Left forelimb (tissue), 1 donor: ENCODE measurements at places on chromosomes 2 and 18.

DNA sequence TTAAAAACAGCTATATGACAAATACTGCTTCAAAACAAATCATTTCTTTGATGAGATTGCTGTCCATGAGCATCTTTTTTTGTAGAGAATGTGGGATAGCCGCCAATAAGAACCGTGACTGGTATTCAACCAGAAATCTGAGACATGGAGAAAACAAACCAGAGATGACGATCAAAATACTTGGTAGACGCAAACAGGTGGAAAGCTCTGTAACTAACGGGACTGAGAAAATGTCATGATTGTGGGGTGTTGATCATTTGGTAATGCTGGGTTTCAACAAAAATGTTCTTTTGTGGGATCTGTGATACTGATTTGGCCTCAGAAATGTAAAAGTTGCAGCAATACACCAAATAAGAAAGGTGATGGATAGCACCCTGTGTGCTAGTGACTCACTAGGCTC, 364.8 kb downstream of the NYAP2 start:
- no peak for DNase-seq

- no peak for DNase-seq
These were observed 50.0 kb downstream of the NRP2 start for GRCh38 chr2:205732314-205732713.

DNA sequence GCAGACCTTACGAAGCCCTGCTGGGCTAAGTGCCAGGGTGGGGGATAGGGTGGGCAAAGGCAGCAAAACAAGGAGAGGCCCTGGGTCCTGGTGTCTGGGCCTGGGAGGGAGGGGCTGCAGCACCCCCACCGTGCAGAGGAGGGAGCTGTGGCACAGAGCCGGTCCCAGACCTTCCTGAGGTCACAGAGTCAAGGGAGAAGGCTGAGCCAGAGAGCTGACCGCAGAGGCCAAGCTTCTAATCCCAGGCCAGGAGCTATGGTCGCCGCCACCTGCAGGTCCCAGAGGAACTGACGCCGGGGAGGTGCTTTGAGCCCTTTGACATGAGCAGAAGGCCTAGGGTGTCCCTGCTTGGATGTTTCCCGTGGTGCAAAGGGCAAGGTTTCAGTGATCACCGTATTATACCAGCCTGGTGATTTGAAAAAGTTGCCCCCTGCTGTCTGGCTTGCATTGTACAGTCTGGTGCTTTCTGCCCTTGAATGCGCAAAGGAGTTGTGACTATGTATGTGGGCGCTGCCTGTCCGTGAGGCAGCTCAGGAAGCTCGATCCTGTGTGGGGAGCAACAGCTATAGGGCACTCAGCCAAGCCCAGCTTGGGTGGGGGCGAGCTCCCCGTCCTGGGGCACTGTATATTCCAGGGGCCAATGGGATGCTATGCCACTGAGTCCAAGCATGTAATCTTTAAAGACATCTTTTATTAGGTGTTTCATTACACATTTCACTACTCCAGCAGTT, 44.3 kb downstream of the EDAR start:
- DNase-seq, result no peak

DNA sequence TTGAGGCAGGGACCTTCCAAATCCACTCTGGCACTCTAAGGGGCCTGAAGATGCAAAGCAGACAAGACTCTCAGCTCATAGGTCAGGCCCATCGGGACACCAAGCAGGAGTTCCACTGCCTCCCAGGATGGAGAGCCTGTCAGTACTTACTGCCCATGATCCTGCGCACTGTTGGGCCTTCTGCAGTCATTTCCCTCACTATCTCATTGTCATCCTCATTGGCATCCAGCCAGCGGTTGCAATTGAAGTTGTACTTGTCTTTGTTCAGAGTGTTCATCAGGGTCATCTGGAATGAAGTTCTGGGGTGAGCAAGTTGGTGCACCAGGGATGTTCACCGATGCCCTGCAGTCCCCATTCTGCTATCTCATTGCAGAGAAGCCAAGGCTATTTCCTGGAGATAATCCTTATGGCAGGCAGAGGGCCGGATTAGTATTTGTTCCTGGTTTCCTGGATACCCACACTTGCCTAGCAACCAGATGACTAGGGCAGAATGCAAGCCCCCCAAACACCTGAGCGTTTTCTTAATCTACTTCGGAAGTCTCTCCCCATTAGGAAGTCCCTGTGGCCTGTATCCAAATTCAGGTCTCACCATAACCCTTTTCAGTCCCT, 65.1 kb downstream of the LOXHD1 start:
- DNase-seq, result peak; percentile 20

- no peak for DNase-seq
These were observed 142.8 kb downstream of the SRBD1 start for GRCh38 chr2:45468279-45468678.

DNA sequence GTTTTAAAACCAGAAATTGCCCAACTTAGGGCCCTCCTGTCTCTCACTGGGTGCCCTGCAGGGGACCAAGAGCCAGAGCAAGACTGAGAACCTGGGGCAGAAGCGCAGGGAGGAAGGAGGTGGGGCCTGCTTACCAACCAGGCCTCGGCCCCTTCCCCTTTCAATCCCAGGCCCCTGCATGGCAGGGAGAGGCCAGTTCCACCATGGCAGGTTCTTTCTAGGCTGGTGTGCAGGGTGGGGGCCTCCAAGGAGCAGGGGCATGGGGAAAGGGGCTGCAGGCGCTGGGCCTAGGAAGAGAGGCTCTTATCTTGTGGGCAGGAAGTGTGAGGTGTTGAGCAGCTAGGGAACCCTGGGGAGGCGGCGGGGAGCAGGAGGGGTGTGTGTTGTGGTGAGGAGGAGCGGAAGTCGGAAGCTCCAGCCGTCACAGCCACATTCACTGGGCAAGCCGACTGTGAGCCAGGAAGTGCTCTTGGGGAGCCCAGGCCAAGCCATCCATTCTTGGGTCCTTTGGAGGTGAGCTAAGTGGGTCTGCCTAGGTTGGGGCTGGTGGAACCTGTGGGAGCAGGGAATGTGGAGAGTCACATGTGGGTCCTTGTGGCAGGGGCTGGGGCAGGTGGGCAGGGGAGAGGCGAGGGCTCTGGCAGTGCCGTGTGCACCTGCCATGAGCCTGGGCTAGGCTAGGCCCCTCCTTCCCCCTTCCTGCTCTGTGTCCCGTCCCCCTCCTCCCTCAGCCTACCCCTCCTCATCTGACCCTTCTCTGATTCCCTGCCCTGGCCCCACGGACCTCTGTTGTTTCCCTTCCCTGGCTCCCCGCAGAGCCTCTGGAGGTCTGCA, at the start of gene PSD4:
TSS of gene PSD4 (plus strand) at position 430 of the 834 bp plus-strand sequence. CDS start 8,486 bp downstream, outside the sequence.
- peak; percentile 68 for DNase-seq

DNA sequence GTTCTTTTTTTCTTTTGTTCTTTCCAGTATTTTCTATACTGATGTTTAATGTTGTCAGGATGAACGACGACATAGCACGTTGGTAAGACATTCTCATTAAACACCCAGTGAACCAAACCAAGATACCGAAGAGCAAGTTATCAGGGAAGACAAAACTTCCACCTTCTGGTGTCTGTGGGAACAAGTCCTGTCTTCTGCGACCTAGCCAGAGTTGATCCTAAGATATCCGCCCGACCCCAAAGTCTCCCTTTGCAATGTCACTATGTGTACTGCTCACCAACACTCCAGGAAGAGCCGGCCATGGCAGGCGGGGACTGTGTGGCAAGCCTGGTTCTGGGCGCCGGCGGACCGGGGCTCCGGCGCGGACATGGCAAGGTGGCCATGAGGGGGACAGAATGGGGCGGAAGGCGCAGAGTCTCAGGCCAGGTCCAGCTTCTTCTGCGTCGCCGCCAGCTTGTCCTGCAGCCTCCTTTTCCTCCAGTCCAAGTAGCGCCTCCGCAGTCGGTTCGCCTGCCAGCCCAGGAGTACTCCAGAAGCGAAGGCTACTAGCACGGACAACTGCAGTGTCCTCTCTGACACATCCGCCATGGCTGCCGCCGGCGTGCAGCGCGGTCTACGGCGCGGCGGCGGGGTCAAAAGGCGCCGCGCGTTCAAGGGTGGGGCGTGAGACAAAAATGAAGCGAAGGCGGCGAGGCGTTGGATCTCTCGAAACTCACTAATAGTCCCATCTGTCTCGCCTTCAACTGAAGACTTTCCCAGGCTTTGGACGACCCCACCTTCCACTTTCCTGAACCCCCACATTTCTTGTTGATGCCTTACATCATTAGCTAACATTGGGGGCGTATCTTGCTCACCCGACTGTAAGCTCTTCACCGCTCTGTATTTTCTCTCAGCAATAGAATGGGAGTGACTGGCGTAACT, at the start of gene MTLN:
TSS of gene MTLN (minus strand) at position 610 of the 921 bp plus-strand sequence. CDS start at position 588, 22 bp downstream.
- DNase-seq, result peak; percentile 89

DNA sequence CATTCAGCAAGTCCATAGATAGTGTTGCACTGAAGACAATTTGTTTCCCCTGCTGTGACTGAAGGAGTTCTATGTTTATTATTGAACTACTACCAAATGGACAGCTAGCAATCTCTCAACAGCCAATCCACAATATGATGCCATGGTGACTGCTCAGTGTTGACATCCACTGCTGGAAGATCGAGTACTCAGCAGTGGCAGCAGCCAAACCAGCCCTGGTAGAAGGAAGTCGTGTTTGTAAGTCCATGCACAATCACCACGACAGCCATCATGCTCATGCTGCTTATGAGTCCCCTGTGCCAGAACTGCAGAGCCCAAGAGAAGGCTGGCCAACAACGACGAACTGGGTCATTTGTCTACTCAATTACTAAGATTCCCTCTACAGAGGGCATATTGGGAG, 66.4 kb downstream of the OSR1 start:
- no peak for DNase-seq

DNA sequence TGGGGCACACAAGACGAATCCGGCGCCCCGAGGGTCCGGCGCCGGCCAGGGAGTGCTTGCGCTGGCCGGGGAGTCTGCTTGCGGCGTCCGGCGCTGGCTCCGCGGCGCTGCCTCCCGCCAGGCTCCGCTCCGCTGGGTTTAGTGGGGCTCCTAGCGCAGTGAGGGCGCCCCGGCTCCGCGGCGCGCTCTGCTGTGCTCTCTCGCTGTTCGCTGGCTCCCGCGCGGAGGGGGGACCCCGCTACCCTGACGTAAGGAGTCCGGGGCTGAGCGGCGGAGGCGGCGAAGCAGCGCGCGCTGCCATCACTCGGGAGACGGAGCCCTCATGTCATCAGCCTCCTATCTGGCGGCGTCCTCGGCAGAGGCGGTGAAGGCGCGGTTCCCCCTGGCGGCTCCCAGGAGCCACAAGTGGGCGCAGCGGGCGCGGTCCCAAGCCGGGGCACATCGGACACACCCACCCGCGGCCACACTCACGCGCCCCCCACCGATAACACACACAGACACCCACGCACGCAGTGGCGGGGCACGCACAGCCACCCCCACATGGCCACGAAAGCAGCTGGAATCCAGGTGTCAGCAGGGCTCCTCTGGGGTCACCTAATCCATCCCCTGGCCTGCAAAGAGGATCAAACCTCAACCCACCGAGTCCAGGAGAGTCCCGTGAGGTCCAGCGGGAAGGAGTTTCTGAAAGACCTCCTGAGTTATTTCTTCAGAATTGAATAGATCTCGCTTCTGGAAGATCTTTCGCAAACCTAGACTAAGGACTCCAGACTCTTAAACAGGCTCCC, at the start of gene C1QL2:
TSS of gene C1QL2 (minus strand) at position 189 of the 785 bp plus-strand sequence. CDS start 482 bp downstream, outside the sequence.
- no peak for DNase-seq

DNA sequence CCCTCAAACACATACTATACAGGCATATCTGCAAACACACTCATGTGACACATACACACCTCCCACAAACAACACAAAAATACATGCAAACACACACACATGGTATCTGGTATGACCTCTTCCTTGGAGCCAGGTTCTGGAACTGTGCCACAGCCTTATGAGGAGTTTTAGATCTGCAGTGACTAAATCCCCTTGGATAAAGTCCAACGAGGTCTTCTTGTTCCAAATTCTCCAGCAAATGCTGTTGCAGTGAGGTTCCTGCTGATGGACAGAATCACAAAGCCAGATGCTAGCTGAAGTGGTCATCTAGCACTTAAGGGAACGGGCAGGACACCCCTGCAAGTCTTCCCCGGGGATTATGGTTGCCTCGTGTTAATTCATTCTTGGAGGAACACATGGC, 54.5 kb upstream of the DAPL1 start:
- no peak for DNase-seq

GRCh38 chr2:217301142-217301925, 441.5 kb upstream of the TNP1 start:
- no peak for DNase-seq

DNA sequence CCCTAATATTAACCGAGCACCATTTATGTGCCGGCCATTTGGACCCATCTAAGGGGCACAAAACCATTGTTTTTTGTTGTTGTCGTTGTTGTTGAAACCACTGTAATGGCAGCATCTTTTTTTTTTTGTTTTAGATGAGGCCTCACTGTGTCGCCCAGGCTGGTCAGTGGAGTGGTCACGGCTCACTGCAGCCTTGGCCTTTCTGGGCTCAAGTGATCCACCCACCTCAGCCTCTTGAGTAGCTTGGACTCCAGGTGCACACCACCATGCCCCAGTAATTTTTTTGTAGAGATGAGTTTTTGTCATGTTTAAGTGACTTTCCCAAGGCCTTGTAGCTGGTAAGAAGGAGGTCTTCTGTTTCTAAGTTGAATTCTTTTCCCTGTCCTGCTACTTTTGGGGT, 33.0 kb downstream of the ASAP2 start:
- no peak for DNase-seq

DNA sequence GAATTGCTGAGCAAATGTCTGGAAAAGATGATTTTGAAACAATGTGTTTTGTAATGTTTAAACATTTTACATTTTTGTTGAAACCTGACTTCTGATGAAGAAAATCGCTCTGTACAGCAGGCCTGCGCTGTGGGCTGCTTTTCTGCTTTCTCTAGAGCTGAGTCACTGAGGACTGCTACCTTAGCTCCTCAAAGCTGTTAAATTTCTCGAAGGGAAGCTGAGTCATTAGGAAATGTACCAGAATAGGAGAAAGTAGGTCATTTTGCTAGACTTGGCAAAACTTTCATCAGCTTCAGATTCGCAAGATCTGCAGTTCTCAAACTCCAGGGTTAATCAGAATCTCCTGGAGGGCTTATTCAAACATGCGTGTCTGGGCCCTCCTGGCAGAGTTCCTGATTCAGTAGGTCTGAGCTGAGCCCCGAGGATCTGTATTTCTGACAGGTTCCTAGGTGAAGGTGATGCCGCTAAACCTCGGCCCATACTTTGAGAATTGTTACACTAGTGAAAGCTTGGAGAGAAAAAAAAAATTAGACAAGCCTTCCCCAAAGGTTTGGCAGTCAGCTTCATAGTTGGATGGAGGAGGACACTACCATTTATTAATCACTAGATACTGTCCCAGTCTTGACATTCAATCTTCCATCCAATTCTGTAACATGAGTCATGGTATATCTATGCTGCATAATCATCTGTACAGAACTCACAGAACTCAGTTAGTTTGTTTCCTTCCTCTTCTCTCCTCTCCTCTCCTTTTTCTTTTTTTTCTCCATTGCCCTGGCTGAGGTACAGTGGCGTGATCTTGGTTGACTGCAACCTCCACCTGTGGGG, 297.6 kb downstream of the PARD3B start:
- no peak for DNase-seq
